Activated CD4-positive, alpha-beta memory T cell treated with anti-CD3 and anti-CD28 coated beads, Interleukin-2, amount 10 ng/mL, durations not matched to agents 7 days and 5 days (primary cell): ENCODE measurements at places on chromosomes 3 and 15. TPM values are rescaled to one million over a fixed set of nuclear protein-coding genes. Genes with fewer than 3 reads are reported as not detected.

DNA sequence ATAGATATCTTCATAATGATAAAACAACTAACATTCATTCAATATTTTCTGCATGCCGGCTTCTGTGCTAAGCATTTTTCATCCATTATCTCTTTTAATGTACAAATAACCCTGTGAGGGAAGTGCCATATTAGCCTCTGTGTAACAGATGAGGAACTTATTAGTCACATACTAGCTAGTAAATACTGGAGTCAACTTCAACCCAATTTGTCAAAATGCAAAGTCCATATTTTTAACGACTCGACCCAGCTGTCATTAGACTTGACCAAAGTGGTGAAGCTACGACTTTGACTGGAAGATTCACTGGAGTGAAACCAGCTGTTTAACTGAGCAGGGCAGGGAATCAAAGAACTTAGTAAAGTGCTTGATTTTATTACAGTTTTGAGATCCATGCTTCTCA, 41.6 kb downstream of the PARP15 start:
- DNase-seq, result no peak

- DNase-seq, result no peak
Measured at GRCh38 chr3:98602078-98602678, 8.8 kb upstream of the CPOX start.

DNA sequence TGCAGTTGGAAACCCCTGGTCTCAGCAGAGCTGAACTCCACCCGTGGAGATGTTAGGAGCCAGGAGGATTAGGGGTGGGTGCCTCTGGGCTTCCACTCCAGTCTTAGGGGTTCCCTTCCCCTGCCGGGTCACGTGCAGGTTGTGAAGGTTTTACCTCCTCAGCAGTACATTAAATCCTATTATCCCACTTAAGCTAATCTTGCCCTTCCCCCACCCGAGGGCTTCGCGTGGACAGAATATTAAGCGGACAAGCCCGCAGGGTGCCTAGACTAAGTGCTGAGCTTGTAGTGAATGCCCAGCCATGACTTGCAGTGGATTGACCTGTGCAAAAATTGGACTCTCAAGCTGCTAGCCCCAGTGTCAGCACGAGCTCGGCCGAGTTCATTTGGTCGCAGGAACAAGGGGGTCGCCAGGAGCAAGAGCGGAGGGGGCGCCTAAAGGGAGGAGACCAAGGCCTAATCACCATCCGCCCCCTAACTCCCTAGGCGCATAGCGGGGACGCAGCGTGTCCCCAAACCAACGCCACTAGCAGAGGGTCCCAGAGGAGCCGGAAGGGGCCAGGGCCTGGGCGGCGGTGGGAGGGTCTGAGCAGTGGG, 498 bp upstream of the SEMA4B start:
- no peak for DNase-seq

GRCh38 chr3:140568131-140568530, 109.7 kb upstream of the TRIM42 start:
- no peak for DNase-seq

DNA sequence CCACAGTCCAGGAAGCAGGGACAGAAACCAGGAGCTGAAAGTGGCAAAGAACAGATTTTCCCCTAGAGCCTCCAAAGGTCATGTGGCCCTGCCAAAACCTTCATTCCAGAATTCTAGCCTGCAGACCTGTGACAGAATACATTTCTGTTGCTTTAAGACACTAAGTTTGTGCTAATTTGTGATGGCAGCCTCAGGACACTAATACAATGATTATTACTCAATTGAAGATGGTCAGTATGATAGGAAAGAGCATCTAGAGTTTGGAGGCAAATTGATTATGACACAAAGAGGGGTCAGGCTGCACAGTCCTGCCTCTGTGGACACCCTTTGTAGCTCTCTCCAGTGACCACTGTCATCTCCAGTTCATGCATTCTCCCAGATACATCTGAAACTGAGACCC, 79.0 kb upstream of the C3orf49 start:
- DNase-seq, result no peak

DNA sequence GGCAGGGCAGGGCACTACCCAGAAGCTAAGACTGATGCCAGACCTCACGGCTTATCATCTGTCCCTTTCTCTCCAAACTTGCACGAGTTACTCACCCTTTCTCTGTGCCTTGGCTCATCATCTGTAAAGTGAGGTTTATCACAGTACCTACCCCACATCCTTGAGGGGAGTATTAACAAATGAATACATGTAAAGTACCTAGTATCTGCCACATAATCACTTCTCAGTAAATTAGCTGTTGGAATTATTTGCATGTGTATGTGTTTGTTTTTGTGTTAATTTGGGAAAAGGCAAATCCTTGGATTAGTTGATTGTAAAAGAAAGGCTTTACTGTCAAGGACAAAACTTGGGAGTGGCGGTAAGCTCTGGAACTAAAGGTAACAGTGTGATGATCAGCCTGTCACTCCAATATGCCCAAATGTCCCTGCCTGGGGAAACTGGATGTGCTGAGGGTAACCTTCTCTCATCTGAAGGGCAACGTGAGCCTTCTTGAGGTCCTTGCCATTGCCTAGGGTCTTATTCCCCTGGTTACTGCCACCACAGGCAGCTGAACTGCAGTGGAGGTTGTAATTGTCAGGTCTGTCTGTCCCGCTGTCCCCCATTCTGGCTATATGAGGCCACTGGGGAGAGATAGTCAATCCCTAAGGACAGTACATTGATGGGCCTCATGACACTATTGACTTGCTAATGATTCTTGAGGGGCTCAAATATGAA, 269.4 kb downstream of the CLSTN2 start:
- no peak for DNase-seq

DNA sequence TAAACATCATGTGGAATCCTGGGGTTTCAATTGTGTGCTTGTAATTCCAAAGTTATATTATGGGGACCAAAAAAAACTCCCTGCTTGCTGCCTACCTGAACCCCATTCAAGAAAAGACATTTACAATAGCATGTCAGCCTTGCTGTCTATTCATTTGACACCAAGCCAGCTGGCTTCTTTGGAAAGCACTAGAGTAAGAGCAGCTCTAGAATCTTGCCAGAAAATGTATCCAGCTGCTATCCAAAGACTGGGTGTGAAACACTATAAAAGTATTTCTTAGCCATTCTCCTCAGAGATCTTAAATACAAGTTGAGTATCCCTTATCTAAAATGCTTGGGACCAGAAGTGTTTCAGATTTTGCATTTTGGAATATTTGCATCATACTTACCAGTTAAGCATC, 87.4 kb downstream of the RAD18 start:
- DNase-seq, result no peak

GRCh38 chr3:112390783-112391641, 58.1 kb downstream of the CD200 start:
- no peak for DNase-seq

GRCh38 chr3:165644331-165644730, 192.9 kb downstream of the BCHE start:
- no peak for DNase-seq

- DNase-seq, result no peak
Measured at GRCh38 chr3:78994174-78995027, 773.4 kb downstream of the ROBO1 start.

DNA sequence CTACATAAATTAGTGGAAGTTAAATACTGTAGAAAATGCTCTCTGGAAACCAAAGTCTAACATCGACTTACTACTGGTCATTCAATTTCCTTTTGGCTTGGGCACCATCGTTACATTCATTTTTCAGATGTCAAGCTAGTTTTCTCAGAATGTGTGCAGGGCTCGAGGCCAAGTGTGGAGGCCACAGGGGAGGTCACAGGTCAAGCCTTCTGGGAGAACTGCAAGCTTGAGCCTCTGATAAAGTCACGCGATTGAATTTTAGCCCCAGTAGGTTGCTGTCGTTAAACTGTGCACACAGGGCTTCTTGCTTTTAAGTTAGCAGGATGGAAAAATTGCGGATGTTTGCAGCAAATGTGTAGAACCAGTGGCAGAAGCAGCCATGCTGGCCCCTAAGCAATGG, 182.2 kb downstream of the APBA2 start:
- DNase-seq, result no peak

DNA sequence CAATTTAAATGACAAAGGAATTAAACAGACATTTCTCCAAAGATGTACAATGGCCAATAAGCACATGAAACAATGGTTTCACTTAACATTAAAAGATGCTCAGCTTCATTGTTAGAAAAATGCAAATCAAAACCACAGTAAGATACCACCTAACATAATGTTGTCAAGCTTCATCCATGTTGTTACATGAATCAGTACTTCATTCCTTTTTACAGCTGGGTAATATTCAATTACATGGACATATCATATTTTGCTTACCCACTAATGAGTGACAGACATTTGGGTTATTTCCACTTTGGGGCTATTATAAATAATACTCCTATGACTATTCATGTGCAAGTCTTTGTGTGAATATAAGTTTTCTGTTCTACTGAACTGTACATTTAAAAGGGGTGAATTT, 7.8 kb downstream of the SLC41A3 start:
- DNase-seq, result no peak

- DNase-seq, result no peak
Measured at GRCh38 chr3:25424614-25425013, 3.4 kb upstream of the RARB start.

GRCh38 chr3:105368566-105369499, 2.1 kb downstream of the ALCAM start:
- DNase-seq, result peak; percentile 78

DNA sequence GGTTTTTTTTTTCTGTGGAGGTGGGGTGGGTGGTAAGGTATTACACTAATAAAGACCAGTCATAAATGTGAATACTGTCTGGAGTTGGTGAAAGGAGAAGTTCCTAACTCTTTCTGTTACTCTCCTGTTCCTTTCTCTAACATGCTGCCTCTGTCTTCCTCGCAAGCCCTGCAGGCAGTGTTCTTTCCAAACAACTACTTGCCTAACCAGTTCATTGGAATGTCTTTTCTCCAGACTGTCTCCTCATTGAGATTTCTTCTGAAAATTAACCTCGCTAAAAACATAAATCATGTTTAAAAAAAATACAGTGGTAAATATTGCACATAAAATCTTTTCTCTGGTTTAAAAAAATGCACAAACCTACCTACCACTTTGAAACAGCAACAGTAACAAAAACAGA, 135.2 kb downstream of the TP63 start:
- DNase-seq, result no peak

GRCh38 chr15:82992436-82992998, 6.5 kb downstream of the RAMAC start:
- DNase-seq, result no peak

DNA sequence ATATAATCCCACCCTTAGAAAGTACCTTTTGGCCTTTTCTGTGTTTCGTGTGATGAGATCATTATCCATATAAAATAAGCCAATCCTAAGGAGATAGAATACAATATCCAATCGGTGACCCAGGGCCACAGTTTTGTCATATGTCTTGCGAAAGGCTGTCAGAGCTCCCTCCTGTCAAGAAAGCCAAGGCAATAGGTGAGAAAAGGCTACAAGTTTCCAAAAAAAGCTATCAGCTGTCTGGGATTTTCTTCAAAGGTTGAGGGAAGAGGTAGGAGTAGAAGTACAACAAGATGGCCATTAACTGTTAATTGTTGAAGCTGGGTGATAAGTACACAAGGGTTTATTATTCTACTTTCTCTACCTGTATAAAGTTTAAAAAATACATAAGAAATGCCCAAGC, 4.0 kb downstream of the PSMD6 start:
- no peak for DNase-seq

GRCh38 chr3:185311991-185312390, 50.9 kb upstream of the MAP3K13 start:
- no peak for DNase-seq

GRCh38 chr3:75768303-75769017, 16.9 kb downstream of the ZNF717 start:
- DNase-seq, result no peak

GRCh38 chr3:149215515-149215914, 6.1 kb downstream of the CP start:
- DNase-seq, result no peak

DNA sequence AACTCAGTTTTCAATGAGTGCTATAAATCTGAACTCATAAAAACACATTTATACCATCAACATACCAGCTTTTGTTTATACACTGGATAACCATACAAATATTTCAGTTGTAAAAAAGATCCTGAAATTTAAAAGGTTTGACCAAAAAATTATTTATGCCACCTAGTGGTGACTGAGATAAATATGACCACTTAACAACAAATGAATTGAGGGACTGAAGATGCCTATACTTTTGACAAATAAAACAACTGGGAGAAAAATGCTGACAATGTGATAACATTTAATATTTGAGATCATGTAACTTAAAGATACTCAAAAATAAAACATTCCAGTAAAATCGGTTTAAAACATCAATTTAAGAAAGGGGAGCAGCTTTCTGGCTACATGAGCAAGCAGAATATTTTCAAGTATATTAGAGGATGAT, 30.4 kb downstream of the ATG3 start:
- DNase-seq, result no peak

GRCh38 chr15:40342416-40343320, 1.9 kb upstream of the CCDC9B start:
- DNase-seq, result no peak

DNA sequence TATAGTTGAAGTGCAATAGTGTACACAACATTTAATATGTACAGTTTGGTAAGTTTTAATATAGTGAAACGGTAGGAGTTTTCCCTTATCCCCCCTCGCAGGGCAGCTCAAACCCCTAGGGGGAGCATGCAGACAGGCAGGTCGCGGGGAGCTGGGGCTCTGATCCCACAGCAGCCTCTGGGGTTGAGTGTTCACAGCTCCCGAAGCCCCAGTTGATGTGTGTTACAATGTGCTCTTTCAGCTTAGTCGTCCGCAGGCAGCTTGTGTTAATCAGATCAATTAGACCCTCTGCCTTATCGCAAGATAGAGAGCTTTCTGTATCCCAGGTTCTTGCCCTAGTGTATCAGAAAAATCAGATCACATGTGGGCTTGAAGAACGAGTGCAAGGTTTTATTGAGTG, 143.1 kb upstream of the CHRNA7 start:
- no peak for DNase-seq

- no peak for DNase-seq
Measured at GRCh38 chr3:82342521-82342920, 581.1 kb upstream of the GBE1 start.

ENTPD3 gene
- not detected for total RNA-seq

APH1B gene
- 10.1 TPM for total RNA-seq

ARHGEF26 gene
- 0.13 TPM for total RNA-seq

ACKR4 gene
- total RNA-seq, result not detected

PRC1 gene
- 167 TPM for total RNA-seq

PYDC2 gene
- total RNA-seq, result not detected

HESX1 gene
- total RNA-seq, result 0.98 TPM

SLC9A9 gene
- 18.5 TPM for total RNA-seq

CMTM6 gene
- 91.8 TPM for total RNA-seq
